CD14-positive monocyte (primary cell): ENCODE measurements at places on chromosomes 3 and 15. TPM values are rescaled to one million over a fixed set of nuclear protein-coding genes. Genes with fewer than 3 reads are reported as not detected.

P2RY1 gene
- polyA plus RNA-seq = not detected

- no peak overlapping the region for H3K27ac ChIP-seq
- peaks cover 30% of the 10 kb centered on the region for H3K36me3 ChIP-seq
- H3K4me1 ChIP-seq = no peaks in the 10 kb centered on the region
- no peak overlapping the region for H3K4me3 ChIP-seq
Observed at GRCh38 chr3:149736953-149737205, 15.4 kb downstream of the COMMD2 start.

CKMT1B gene
- polyA plus RNA-seq = not detected in 2 replicates

P2RY13 gene
- polyA plus RNA-seq = 104 and 144 TPM in 2 replicates

TNIK gene
- polyA plus RNA-seq = 0.75 and 1.8 TPM in 2 replicates

GRCh38 chr15:39944726-39945125 lies 10.8 kb downstream of the EIF2AK4 start:
- H3K27ac ChIP-seq = no peak overlapping the region
- no peaks in the 10 kb centered on the region for H3K4me1 ChIP-seq
- no peaks in the 10 kb centered on the region for H3K27me3 ChIP-seq

DNA sequence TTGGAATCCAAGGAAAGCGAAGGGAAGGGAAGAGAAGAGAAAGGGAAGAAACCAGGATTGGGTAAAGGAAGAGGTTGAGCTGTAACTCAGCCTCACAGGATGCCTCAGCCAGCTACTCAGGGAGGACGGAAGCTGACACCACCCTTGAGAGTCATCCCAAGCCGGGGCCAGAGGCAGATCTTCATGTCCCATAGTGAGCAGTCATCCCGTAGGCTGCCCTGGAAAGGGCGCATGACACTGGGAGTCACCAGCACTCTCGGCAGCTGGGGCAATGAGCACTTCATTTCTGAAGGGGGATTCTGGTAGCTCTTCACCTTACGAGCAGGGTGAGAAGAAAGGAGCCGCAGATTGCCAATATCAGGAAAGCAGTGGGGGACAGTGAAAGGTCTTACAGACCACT lies 60.1 kb upstream of the PCSK6 start:
- peaks cover 4% of the 10 kb centered on the region for H3K27me3 ChIP-seq
- H3K4me1 ChIP-seq = no peaks in the 10 kb centered on the region
- no peak overlapping the region for H3K27ac ChIP-seq
- DNase-seq = no peak

C3orf52 gene
- not detected in 2 replicates for polyA plus RNA-seq

NRROS gene
- polyA plus RNA-seq = 107 and 109 TPM in 2 replicates

SGO1 gene
- polyA plus RNA-seq = 0.15 TPM in 1 of 2 replicates, not detected in the other

- peak overlapping the region; percentile 86 for H3K4me3 ChIP-seq
- peaks cover 12% of the 10 kb centered on the region for H3K4me1 ChIP-seq
- peak; percentile 30 for DNase-seq
- peaks cover 27% of the 10 kb centered on the region for H3K36me3 ChIP-seq
Observed at GRCh38 chr3:161221806-161222600, 892 bp downstream of the NMD3 start.

DNA sequence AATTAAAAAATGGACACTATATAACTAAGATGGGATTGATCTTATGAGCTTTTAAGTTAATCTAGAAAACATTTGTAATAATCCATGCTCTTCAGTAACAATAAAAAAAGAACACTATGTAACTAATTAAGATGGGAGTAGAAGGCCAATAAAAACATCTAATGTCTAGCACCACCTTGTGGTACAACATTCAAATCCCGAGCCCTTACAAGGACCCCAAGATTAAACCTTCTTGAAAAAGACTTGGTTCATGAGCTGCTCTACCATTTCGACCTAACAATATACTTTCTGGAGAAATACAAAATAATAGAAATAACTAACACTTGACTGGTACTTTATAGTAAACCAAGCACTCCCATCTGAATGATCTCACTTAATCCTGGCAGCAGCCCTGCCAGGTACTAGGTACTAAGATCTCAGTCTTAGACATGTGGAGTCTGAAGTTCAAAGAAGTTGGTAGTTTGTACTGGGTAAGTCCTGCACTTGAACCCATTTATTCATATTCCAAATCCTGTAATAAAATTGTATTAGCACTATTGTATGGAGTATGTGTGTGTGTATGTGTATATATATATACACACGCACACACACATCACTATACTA lies 21.8 kb downstream of the METTL6 start:
- peaks cover 4% of the 10 kb centered on the region for H3K36me3 ChIP-seq
- peak; percentile 50 for DNase-seq
- H3K4me3 ChIP-seq = no peak overlapping the region
- H3K27ac ChIP-seq = peak overlapping the region; percentile 75
- H3K27me3 ChIP-seq = no peaks in the 10 kb centered on the region

CHRNA7 gene
- 1.2 TPM for polyA plus RNA-seq

CIB2 gene
- 0.19 and 0.43 TPM in 2 replicates for polyA plus RNA-seq

DNA sequence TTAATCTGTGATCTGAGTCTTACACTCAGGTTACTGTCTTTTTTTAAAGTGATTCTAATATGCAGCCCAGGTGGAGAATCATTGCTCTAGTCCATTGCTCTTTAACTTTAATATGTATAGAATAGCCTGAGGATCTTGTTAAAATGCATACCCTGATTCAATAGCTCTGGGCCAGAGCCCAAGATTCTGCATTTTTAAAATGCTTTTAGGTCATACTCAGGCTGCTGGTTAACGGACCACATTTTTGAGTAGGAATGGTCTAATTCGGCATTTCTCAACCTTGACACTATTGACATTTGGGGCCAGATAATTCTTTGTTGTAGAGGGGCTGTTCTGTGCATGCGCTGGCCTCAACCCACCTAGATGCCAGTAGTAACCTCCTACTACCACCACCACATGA lies 20.9 kb upstream of the FSTL1 start:
- no peak overlapping the region for H3K27ac ChIP-seq
- no peaks in the 10 kb centered on the region for H3K27me3 ChIP-seq
- no peak overlapping the region for H3K4me3 ChIP-seq
- H3K36me3 ChIP-seq = no peaks in the 10 kb centered on the region
- no peaks in the 10 kb centered on the region for H3K4me1 ChIP-seq

GLDN gene
- not detected for polyA plus RNA-seq

NPAP1 gene
- not detected for polyA plus RNA-seq

DNA sequence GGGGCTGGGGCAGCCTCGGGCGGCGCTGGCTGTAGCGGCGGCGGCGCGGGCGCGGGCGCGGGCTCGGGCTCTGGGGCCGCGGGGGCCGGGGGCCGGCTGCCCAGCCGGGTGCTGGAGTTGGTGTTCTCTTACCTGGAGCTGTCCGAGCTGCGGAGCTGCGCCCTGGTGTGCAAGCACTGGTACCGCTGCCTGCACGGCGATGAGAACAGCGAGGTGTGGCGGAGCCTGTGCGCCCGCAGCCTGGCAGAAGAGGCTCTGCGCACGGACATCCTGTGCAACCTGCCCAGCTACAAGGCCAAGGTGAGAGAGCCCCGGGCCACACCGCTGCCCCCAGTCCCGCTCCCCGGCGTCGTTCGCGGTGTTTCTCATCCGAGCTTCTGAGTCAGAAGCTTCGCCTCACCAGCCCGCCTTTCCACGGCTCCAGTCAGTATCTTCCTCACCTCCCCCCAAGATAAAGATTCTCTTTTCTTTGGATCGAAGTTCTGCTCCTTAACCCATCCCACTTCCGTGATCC lies 600 bp downstream of the FBXO45 start:
- no peaks in the 10 kb centered on the region for H3K27me3 ChIP-seq
- peak overlapping the region; percentile 47 for H3K4me3 ChIP-seq
- peak overlapping the region; percentile 69 for H3K27ac ChIP-seq
- no peak for DNase-seq

DNA sequence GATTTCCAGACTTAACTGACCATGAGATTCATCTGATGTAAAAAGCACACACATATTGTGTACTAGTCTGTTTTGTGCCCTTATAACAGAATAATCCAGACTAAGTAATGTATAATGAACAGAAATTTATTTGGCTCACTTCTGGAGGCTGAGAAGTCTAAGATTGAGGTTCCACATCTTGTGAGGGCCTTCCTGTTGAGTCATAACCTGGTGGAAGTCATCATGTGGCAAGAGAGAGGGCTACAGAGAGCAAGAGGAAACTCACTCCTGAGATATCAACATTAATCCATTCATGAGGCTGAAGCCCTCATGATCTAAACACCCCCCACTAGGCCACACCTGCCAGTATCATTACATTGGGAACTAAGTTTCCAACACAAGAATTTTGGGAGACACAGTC lies 977.6 kb downstream of the MCTP2 start:
- no peak overlapping the region for H3K4me3 ChIP-seq
- no peaks in the 10 kb centered on the region for H3K27me3 ChIP-seq
- no peaks in the 10 kb centered on the region for H3K4me1 ChIP-seq
- no peak for DNase-seq
- H3K36me3 ChIP-seq = no peaks in the 10 kb centered on the region

GRCh38 chr15:23645371-23646164 lies 2.1 kb downstream of the MAGEL2 start:
- H3K4me3 ChIP-seq = no peak overlapping the region
- peaks cover 20% of the 10 kb centered on the region for H3K27me3 ChIP-seq
- no peaks in the 10 kb centered on the region for H3K4me1 ChIP-seq
- H3K27ac ChIP-seq = no peak overlapping the region
- no peak for DNase-seq

AGBL1 gene
- not detected in 2 replicates for polyA plus RNA-seq

ANKUB1 gene
- polyA plus RNA-seq = 0.05 TPM in 1 of 2 replicates, not detected in the other

DNA sequence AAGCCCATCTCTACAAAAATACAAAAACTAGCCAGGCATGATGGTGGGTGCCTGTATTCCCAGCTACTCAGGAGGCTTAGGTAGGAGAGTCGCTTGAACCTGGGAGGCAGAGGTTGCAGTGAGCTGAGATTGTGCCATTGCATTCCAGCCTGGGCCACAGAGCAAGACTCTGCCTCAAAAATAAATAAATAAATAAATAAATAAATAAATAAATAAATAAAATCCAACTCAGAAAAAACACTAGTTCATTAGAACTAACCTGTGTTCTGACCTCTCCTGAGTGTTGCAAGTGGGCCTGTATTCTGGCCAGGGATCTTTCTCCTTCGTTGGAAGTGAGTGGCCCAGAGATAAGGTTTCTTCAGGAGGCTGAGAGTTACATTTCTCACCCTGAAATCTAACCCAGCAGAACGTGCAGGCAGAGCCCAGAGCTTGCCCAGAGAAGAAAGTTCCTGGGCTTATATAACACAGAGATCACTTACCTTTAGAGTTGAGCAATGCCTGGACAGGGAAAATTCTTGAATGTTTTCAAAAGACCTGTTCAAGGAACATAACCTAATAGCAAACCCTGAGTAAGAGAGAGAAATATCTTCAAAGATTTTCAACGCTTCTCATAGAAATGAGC lies 583.9 kb downstream of the MCTP2 start:
- H3K27me3 ChIP-seq = no peaks in the 10 kb centered on the region
- no peak overlapping the region for H3K4me3 ChIP-seq
- H3K27ac ChIP-seq = no peak overlapping the region
- H3K4me1 ChIP-seq = no peaks in the 10 kb centered on the region
- DNase-seq = no peak

- H3K27ac ChIP-seq = no peak overlapping the region
- no peaks in the 10 kb centered on the region for H3K36me3 ChIP-seq
Observed at GRCh38 chr3:145752576-145752975, 408.4 kb downstream of the PLOD2 start.

GRCh38 chr3:87287011-87287410 lies 10.6 kb upstream of the POU1F1 start:
- H3K27me3 ChIP-seq = no peaks in the 10 kb centered on the region
- no peak for DNase-seq
- H3K4me1 ChIP-seq = no peaks in the 10 kb centered on the region
- no peak overlapping the region for H3K4me3 ChIP-seq
- H3K27ac ChIP-seq = no peak overlapping the region

- no peak overlapping the region for H3K4me3 ChIP-seq
- H3K36me3 ChIP-seq = no peaks in the 10 kb centered on the region
- H3K4me1 ChIP-seq = no peaks in the 10 kb centered on the region
- peaks cover 65% of the 10 kb centered on the region for H3K27me3 ChIP-seq
Observed at GRCh38 chr15:88255484-88256278, 858 bp downstream of the NTRK3 start.

GRCh38 chr3:125401402-125401801 lies 26.3 kb upstream of the ZNF148 start:
- H3K4me1 ChIP-seq = no peaks in the 10 kb centered on the region
- DNase-seq = no peak
- no peak overlapping the region for H3K27ac ChIP-seq
- H3K27me3 ChIP-seq = no peaks in the 10 kb centered on the region

C15orf39 gene
- polyA plus RNA-seq = 18.2 TPM

- H3K27ac ChIP-seq = no peak overlapping the region
- no peaks in the 10 kb centered on the region for H3K36me3 ChIP-seq
- no peaks in the 10 kb centered on the region for H3K27me3 ChIP-seq
- no peak for DNase-seq
Observed at GRCh38 chr3:170680593-170680992, 94.7 kb upstream of the SLC7A14 start.

GREM1 gene
- polyA plus RNA-seq = not detected

CMC1 gene
- polyA plus RNA-seq = 43.9 TPM

DNA sequence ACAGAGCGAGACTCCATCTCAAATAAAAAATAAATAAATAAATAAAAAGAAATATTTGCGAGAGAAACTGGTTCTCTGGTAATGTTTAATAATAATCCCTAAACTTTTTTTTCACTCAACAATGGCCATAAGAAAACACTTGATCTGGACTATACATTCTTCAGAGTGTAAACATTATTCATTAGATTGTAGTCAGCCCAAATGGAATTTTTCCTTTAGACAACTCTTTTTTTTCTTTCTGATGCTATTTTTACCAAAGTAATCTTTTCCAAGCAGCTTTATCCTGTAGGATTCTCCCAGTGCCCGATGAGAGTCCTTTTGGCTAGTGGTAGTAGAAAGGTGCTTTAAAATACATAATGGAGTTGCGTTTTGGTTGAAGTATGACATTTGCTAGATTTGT lies 90.4 kb downstream of the NEDD4 start:
- no peaks in the 10 kb centered on the region for H3K4me1 ChIP-seq
- H3K27me3 ChIP-seq = no peaks in the 10 kb centered on the region
- H3K36me3 ChIP-seq = no peaks in the 10 kb centered on the region
- H3K27ac ChIP-seq = no peak overlapping the region

GRCh38 chr15:68674975-68675374 lies 96.2 kb downstream of the CORO2B start:
- DNase-seq = peak; percentile 79
- peaks cover 26% of the 10 kb centered on the region for H3K4me1 ChIP-seq
- H3K27ac ChIP-seq = peak overlapping the region; percentile 43
- H3K27me3 ChIP-seq = no peaks in the 10 kb centered on the region
- H3K4me3 ChIP-seq = no peak overlapping the region

GRCh38 chr15:95307115-95307514 lies 1023.4 kb upstream of the NR2F2 start:
- H3K4me1 ChIP-seq = no peaks in the 10 kb centered on the region
- DNase-seq = no peak
- no peak overlapping the region for H3K27ac ChIP-seq
- no peaks in the 10 kb centered on the region for H3K36me3 ChIP-seq
- H3K27me3 ChIP-seq = no peaks in the 10 kb centered on the region

GRCh38 chr15:84949043-84949442 lies 32.6 kb upstream of the PDE8A start:
- DNase-seq = no peak
- no peaks in the 10 kb centered on the region for H3K4me1 ChIP-seq
- H3K27ac ChIP-seq = no peak overlapping the region
- no peaks in the 10 kb centered on the region for H3K27me3 ChIP-seq

DNA sequence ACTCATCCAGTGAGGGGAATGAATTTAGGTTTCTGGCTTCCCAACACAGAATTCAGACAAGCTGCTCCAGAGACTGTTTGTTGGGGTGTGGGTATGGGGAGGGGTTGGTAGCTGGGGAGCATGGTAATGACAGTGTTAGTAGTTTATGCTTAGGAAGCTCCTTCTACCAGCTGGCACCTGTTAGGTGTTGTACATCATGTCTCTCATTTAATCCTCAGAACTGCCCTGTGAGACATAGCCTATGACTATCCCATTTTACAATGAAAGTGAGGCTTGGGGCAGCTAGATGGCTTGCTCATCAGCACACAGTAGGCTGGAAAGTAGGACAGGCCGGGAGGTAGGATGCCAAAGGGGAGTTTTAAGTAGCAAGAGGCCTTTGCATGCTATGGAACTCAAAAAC lies 2.5 kb downstream of the EIF4E3 start:
- H3K27me3 ChIP-seq = no peaks in the 10 kb centered on the region
- no peak overlapping the region for H3K27ac ChIP-seq
- no peak overlapping the region for H3K4me3 ChIP-seq
